Osteoblast (primary cell): ENCODE measurements at places on chromosomes 4 and X. TPM values are rescaled to one million over a fixed set of nuclear protein-coding genes. Genes with fewer than 3 reads are reported as not detected.

Gene POU4F2
- total RNA-seq = not detected in 2 replicates

Gene FGB
- total RNA-seq = not detected in 2 replicates

Gene SRPK3
- 0.36 TPM in 1 of 2 replicates, not detected in the other for total RNA-seq

Gene CLCN4
- total RNA-seq = 14.1 and 16.2 TPM in 2 replicates

Gene CTSO
- 25.0 and 33.0 TPM in 2 replicates for total RNA-seq

Gene CXCL1
- 0.29 and 4.7 TPM in 2 replicates for total RNA-seq
